ENCODE measurements at places on chromosomes 5 and 9.

DNA sequence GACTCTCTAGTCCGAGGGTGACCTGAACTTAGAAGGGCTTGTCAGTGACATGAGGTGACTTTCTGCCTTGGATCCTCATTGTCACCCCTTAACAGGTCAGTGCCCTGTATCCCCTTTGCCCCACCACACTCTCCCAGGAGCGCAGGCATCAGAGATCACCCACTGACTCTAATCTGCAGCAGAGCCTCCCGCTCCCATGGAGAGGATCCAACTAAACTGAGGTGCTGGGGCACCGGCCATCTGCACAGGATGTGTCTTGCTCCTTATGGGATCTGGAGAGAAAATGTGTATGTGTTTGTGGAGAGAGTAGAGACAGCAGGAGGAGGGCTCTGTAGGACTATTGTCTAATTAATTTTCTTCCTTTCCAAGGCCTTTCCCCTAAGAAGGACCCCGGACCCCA, 213.7 kb downstream of the ROR2 start:
- no peak for DNase-seq

DNA sequence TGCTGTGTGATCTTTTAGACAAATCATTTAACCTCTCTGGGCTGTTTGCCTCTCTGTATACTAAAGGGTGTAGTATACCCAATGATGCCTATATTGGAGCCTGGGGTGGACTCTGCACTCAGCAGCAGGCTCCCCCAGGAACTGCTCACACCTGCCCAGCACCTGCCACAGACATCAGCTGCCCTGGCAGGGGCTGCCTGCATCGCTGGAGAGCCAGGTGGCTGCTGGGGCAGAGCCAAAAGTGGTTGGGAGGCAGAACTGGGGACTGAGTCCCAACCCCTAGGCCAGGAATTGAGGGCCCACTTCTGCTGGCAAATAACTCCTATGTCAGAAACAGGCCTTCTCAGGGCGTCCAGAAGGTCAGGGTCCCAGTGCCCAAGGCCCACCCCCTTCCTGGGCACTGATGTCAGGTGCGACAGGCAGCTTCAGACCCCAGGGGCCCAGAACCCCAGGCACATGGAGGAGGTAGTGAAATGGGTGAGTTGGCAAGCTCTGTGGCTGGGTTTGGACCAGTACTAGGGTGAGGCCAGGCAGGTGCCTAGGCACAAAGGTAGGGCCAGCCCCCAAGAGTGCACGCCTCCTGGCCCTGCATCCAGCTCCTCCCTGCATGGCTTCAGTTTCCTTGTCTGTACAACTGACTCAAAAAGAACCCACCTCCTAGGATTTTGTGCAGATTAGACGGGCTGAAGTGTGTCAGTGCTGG, 5.8 kb downstream of the UNC5A start:
- DNase-seq, result no peak

GRCh38 chr9:92293075-92293354, 482 bp downstream of the IARS1 start:
- no peak for DNase-seq

DNA sequence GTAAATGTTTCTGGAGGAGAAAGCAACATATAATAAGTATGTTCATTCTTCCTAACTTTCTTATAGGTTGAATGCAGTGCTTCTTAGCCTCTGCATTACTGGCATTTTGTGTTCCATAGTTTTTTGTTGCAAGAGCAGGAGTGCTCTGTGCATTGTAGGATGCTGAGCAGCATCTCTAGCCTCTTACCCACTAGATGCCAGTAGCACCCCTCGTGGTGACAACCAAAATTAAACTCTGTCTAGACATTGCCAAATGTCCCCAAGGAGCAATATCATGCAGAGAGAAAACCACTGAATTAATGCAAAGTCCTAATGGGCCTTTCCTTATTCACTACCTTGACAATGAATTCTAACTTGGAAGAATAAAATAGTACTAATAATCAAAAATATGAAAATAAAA, 147.0 kb downstream of the GLIS3 start:
- DNase-seq, result no peak

DNA sequence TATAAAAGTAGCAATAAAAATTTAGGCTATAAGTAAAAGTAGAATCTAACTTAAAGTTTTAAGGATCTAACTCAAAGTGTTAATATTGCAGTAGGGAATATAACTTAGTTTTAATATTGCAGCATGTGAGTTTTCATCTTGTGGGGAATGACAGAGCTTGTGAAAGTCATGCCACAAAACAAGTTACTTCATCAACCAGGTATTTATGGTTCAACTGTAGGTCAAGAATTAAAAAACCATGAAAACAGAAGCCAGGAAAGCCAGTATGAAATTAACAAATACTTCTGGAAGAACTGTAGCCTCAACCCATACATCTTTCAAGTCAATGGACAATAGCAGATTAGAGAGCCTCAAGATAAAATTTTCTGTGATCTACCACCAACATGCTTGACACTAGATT, 19.0 kb downstream of the HMGCS1 start:
- no peak for DNase-seq

GRCh38 chr5:10709409-10709808, 51.6 kb downstream of the DAP start:
- no peak for DNase-seq

DNA sequence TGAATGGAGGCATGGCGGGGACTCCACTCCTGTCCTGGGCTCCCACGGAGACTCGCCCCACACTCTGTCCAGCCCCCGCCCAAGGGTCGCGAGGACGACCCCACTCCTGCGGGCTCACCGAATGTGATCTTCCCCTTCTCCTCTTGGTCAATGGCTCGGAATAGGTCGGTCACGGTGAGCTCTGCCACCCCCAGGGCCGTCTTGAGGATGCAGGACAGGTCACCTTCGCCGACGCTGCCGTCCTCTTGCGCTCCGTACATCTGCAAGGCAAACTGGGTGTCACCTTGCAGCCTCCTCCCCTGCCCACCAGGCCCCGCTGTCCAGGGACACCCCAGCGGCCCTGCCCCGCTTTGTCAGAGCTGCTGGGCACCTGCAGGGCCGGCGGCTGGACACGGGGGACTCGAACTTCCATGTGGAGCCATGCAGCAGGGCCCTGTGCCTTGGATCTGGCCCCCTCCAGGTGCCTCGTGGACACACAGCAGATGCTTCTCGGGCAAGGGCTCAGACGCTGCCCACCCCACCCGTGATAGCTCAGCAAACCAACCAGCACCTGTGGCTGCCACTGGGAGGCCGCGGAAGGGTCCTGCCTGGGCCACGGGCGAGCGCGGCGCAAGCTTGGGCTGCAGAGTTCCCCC, 21.5 kb upstream of the SLC6A3 start:
- DNase-seq, result no peak

- peak; percentile 41 for DNase-seq
These were observed 43.9 kb upstream of the GLIPR2 start for GRCh38 chr9:36092509-36093215.

DNA sequence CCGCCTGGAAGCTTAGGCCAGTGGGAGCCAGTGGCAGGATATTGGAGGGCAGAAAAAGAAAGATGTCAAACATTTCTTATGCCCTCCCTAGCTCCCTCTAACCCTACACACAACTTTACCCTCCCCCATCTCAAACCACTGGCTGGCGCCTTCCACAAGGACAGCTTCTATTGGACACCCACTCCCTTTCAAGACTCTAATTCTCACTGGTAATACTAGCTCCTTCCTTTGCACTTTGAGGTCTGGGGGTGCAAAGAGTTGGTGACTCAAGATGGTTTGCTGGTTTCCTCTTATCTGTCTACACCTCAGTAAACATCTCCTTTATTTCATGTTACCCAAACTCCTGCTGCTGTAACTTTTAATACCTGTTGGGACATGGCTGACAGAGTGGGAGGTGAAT, 11.6 kb upstream of the ITGA1 start:
- no peak for DNase-seq

DNA sequence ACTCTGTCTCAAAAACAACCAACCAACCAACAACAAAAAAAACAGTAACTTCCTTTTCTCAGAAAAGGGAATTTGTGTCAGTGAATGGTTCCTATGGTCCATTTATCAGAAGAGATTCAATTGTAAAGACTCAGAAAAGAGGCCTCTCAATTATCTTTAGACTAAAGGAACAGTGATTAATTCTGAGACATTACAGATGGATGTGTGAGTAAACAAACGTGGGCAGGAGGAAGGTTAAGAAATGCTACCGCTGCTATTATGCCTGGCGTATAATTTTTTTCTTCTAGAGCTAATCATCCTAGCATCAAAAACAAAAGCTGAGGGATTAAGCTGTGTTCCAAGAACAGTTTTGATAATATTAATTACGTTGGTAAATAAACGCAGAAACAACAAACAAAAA, 52.9 kb upstream of the JMY start:
- no peak for DNase-seq

Measured in stimulated activated CD4-positive, alpha-beta T cell treated with anti-CD3 and anti-CD28 coated beads, Interleukin-1b, Interleukin-23, amount 100 ng/mL, for 48 hours (primary cell).